ENCODE measurements at places on chromosomes 2 and 18.

GRCh38 chr18:21112543-21113105, 1.0 kb upstream of the ROCK1 start:
- peak; percentile 7 for DNase-seq

DNA sequence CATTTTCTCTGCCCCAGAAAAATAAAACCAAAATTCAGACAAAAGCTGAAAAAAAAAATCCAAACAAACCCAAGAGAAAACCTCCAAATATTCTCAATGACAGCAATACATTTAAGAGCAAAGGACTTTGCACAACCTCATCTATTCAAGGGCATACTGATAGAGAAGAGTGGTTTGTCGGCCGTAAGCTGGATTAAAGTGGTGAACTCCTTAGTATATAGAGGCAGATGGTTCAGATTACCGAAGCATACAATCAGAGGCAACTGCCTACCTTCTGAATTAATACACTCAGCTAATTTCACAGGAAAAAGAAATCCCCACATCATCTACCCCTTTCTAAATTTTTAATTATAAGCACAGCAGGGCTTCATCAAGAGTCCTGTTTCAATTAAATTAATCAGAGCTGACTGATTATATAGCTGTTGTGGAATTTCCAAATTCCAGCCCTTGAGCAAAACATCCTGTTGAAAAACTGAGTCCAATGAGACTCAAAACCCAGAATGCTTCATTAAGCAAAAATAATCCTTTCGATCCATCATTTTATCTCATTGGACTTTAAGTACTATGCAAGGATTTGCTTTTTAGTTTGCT, at the start of gene CPLX4:
Gene CPLX4 (minus strand): TSS at position 190 of the 591 bp plus-strand sequence. CDS start 187 bp downstream, at position 3.
- DNase-seq: peak; percentile 8

- DNase-seq: no peak
These were observed 816.8 kb downstream of the CPS1 start for GRCh38 chr2:211373203-211373602.

DNA sequence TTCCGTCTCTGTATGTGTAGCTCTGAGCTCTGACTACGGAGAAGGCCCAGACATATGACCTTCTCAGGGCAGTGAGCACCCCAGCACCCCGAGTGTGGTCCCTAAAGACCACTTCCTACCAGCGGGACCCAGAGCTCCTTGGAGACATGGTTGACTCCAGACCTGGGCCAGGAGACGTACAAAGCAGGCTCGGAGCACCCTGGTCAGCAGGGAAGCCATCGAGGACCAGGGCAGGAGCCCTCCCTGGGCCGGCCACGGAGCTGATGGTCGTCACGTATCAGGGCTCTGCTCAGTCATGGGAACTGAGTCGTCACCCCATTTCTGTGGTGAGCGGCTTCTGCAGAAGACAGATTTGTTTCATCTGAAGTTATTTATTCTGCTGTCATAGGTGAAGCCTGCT, 12.8 kb upstream of the NEU4 start:
- no peak for DNase-seq

GRCh38 chr2:156021146-156022040, 311.1 kb downstream of the NR4A2 start:
- no peak for DNase-seq

DNA sequence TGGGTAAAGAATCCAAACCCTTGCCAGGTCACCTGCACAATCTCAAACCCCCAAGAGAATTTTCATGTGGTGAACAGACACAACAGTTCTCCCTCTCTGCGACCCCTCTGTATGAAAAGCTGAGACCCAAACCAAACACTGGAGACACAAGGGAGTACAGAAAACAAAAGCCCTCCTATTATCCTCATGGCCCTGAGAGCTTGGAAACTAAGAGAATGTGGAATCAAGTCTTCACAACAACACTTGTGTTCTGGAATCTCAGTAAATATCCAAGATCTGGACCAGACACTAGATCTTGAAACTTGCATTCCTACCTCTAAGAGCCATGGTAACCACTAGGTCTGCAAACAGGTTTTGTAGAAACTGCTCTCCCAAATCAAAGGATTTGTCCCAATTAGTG, 50.1 kb upstream of the CCDC150 start:
- no peak for DNase-seq

Data from left kidney (tissue), 8 donors.